ENCODE measurements at places on chromosomes 6 and 20. TPM values are rescaled to one million over a fixed set of nuclear protein-coding genes. Genes with fewer than 3 reads are reported as not detected.

Gene SLC17A1
- not detected for total RNA-seq

Gene ZNF292
- 29.3 TPM for total RNA-seq

Gene CDH4
- 0.06 TPM for total RNA-seq

Gene VSX1
- 0.06 TPM for total RNA-seq

Gene ID1
- total RNA-seq: 71.6 TPM

Gene CCDC170
- not detected for total RNA-seq

Gene ZNFX1
- 23.8 TPM for total RNA-seq

Gene SAYSD1
- 20.3 TPM for total RNA-seq

Gene ME1
- total RNA-seq: not detected

Gene SNRPB2
- 161 TPM for total RNA-seq

Gene FOXQ1
- not detected for total RNA-seq

All from SJCRH30 (cell line).